Stimulated activated CD4-positive, alpha-beta T cell treated with anti-CD3 and anti-CD28 coated beads, Interleukin-2, amount 100 ng/mL, for 48 hours (primary cell): ENCODE measurements at places on chromosomes 13 and 19.

GRCh38 chr19:34228347-34228746 lies 26.0 kb upstream of the GARRE1 start:
- no peak for DNase-seq

GRCh38 chr13:101654883-101655282 lies 202.4 kb downstream of the ITGBL1 start:
- DNase-seq: no peak

DNA sequence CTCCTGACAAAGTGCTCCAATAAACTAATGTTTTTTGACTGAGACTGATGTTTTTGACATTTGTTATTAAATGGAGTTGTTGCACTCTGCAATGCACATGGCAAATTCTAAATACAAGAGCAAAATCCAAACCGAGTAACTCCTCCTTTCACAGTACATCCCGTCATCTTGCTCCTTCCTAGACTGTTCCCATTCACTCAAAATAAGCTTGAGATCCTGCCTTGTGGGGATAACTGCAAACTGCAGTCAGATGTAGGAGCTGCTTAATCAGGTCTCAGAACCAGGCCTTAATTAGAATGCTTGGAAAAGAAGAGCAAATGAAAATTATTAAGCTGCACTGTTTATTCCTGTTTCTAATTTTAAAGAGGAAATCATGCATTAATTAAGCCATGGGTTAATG lies 134.8 kb upstream of the SPRY2 start:
- DNase-seq: no peak

DNA sequence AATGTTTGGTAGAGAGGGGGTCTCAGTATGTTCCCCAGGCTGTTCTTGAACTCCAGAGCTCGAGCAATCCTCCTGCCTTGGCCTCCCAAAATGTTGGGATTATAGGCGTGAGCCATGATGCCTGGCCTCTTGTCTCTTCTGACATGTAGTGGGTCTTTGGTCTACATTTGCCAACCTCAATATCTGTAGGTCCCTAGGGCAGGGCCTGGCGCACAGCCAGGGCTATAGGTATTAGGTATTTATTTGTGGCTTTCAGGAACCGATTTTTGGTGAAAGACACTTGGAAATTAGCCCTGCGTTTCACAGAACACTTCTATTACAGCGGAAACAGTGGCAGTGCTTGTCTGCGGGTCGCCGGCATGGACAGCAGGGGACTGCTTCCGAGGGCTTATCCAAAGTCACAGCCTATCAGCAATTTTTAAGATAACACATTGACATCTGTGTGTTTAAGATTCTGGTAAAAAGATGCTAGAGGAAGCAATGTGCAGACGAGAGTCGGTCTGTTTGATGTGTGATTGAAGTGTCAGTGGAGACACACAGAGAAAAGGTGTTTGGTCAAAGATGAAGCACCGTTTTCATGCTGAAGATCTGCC lies 14.5 kb downstream of the ZNF536 start:
- no peak for DNase-seq

GRCh38 chr19:17888260-17888659 lies 16.5 kb downstream of the SLC5A5 start:
- no peak for DNase-seq

- DNase-seq: no peak
These were observed 599 bp downstream of the C19orf12 start for GRCh38 chr19:29714371-29714952.

DNA sequence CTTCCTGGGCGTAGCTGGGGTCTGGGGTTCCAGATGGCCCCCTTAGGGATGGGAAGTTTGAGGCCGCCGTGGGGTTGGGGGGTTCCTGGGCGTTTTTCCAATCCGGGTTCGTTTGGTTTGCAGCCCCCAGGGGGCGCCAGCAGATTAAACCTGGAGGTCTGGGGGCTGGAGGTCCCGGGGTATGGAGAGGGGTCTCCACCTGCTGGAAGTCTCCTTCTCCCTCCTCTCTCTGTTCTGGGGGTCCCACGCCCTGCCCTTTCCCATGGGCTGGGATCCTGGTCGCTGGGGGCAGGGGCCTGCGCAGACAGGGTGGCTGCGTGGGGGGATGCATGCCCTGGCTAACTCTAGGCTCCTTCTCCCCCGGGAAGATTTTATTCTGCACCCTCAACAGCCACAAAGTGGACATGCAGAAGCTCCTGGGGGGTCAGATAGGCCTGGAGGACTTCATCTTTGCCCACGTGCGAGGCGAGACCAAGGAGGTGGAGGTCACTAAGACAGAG lies 899 bp downstream of the GIPC3 start:
- DNase-seq: peak; percentile 51
